Hematopoietic multipotent progenitor cell (in vitro differentiated cells): ENCODE measurements at places on chromosomes 12 and 14. TPM values are rescaled to one million over a fixed set of nuclear protein-coding genes. Genes with fewer than 3 reads are reported as not detected.

The LMNTD1 gene
- not detected for total RNA-seq

The CCDC175 gene
- 0.54 TPM for total RNA-seq

The LRRC10 gene
- not detected for total RNA-seq

The GPR162 gene
- 29.6 TPM for total RNA-seq

The LHX5 gene
- total RNA-seq, result not detected

The PARPBP gene
- total RNA-seq, result 2.4 TPM

The BRF1 gene
- 125 TPM for total RNA-seq

The ALKBH2 gene
- total RNA-seq, result 22.6 TPM

The IL22 gene
- total RNA-seq, result not detected

The CIT gene
- total RNA-seq, result 4.6 TPM

The IL31 gene
- total RNA-seq, result not detected
